ENCODE measurements at places on chromosomes 13 and 19. TPM values are rescaled to one million over a fixed set of nuclear protein-coding genes. Genes with fewer than 3 reads are reported as not detected.

FGF9 gene
- total RNA-seq: under 0.01 TPM

CACNA1A gene
- not detected for total RNA-seq

GGN gene
- total RNA-seq: under 0.01 TPM

KLK2 gene
- total RNA-seq: not detected

CEACAM3 gene
- not detected for total RNA-seq

TNNI3 gene
- 0.34 TPM for total RNA-seq

NFIC gene
- total RNA-seq: 13.3 TPM

HOMER3 gene
- 48.5 TPM for total RNA-seq

SHISA7 gene
- not detected for total RNA-seq

IFNL1 gene
- total RNA-seq: not detected

ZNF296 gene
- total RNA-seq: 1.2 TPM

MYH14 gene
- total RNA-seq: 3.1 TPM

SYDE1 gene
- total RNA-seq: 1.0 TPM

FGF14 gene
- under 0.01 TPM for total RNA-seq

C13orf42 gene
- not detected for total RNA-seq
